Renal cortical epithelial cell (primary cell): ENCODE measurements at places on chromosomes 1 and 21. TPM values are rescaled to one million over a fixed set of nuclear protein-coding genes. Genes with fewer than 3 reads are reported as not detected.

DNA sequence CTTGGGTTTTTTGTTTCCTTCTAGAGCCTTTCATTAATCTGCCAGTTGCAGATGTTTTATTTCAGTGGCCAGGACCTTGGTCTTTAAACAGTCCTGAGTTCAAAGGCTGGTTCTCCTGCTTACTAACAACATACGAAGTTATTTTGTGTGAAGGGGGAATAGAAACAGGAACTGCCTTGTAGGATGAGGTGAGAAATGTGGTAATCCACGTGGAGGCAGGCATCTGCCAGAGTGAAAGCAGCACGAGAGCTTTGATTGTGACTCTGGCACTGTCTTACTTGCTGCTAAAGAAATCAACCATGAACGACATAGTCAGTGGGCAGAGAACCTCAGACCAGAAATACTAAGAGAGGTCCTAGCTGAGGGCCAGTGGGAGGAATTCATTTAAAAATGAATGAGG is 30.4 kb downstream of the TMEM63A start:
- DNase-seq: no peak

- DNase-seq: no peak
These were observed 147.4 kb downstream of the GDAP2 start for GRCh38 chr1:117782056-117782455.

DNA sequence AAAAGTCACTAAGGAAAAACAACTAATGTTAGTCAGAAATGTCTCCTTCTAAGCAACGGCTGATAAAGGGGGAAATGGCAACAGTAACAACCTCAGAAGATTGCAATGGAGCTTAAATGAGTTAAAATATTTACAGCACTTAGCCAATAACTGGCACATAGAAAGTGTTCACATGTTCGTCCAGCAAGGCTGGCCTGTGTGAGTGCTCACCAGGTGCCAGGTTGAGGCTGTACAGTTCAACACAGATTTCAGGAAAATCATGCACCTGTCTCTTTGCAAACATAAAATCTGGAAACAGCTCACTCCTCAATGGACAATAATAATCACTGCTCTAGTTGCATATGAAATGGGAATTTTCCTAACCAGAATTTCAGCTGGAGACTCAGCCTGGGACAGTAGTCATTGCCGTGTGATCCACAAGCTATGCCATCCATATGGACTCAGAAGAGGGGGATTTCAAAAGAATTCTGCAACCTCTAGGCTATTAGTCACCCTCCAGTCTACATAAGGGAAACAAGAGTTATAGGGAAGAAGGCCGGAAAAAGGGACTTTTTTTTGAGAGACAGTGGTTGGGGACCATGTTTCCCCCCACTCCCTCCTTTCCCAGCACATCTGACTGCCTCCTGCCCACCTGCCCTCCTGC is 68.6 kb downstream of the SYDE2 start:
- no peak for DNase-seq

PTAFR gene
- 2.5 and 14.2 TPM in 2 replicates for total RNA-seq

DNA sequence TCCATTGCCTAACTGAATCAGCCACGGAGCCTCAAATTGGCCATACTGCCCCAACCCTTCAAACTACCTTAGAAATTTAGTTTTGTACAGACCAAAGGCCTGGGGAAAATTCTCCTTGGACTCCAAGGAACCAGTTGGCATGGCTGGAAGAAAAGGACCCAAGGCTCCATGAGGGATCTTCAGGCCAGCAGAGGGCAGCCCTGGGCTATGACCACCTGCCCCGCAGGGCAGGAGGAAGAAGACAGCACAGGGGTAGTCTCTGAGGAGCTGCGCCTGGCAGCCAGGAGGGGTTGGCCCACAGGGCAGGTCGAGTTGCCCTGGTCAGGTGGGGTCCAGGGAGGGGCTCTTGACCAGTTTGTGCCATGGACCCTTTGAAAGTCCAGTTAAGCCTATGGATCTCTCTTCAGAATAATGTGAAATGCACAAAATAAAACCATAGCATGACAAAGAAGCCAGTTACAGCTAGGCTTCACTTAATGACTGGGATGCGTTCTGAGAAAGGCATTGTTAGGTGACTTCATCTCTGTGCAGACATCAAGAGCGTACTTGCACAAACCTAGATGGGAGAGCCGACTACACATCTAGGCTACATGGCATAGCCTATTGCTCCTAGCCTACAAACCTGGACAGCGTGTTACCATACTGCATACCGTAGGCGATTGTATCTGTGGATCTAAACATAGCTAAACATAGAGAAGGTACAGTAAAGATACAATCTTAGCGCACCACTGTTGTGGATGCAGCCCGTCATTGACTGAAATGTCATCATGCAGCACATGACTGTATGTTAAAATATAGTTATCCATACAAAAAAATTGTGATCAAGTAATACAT is 26.1 kb downstream of the CACNA1S start:
- peak; percentile 33 for DNase-seq

DNA sequence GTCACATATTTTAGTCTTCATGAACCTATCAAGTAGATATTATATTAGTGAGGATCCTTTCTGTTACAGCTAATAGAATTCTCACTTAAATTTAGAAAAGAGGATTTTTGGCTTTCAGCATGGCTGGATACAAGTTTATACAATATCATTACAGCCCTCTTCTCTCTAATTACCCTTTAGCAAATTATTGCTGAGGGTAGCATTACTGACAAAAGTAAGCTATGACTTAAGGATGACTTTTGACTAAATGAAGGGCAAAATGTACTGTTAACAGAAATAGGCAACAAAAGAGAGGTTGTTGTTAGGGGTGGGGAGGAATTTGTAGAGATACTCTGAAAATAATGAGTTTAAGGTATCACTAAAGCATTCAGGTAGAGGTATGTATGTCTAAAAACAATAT is 85.8 kb downstream of the FNBP1L start:
- DNase-seq: no peak

GRCh38 chr1:116365353-116365780 is 7.7 kb upstream of the ATP1A1 start:
- DNase-seq: no peak

DNA sequence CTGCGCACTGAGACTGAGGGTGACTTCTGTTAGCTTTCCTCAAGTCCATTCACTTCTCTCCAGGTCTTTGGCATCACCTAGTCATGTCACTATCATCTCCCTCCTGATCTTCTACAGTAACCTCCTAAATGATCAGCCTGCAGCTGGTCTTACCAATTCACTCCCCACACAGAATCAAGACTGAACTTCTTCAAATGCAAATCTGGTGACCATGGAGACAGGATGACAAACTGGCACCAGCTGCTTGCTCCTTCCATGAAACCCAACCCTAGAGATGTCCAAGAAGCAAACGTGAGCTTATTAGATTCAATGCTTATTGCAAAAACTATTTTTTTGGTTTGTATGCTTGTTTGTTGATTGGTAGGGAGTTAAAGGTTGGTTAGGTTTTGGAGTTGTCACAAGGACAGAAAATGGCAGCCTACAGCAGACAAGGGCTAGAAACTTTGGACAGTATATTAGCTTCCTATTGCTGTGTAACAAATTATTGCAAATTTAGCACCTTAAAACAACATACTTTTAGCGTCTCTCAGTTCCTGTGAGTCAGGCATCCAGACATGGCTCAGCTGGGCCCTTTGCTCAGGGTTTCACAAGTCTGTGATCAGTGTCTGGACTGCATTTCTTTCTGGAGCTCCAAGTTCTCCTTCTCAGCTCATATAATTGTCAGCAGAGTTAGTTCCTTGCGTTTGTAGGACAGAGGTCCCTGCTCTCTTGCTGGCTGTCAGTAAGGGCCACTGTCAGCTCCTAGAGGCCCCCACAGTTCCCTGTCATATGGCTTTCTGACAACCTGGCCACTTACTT is 53.3 kb upstream of the GJA8 start:
- peak; percentile 45 for DNase-seq

- no peak for DNase-seq
These were observed 42.0 kb downstream of the ACOT7 start for GRCh38 chr1:6351480-6352137.

DNA sequence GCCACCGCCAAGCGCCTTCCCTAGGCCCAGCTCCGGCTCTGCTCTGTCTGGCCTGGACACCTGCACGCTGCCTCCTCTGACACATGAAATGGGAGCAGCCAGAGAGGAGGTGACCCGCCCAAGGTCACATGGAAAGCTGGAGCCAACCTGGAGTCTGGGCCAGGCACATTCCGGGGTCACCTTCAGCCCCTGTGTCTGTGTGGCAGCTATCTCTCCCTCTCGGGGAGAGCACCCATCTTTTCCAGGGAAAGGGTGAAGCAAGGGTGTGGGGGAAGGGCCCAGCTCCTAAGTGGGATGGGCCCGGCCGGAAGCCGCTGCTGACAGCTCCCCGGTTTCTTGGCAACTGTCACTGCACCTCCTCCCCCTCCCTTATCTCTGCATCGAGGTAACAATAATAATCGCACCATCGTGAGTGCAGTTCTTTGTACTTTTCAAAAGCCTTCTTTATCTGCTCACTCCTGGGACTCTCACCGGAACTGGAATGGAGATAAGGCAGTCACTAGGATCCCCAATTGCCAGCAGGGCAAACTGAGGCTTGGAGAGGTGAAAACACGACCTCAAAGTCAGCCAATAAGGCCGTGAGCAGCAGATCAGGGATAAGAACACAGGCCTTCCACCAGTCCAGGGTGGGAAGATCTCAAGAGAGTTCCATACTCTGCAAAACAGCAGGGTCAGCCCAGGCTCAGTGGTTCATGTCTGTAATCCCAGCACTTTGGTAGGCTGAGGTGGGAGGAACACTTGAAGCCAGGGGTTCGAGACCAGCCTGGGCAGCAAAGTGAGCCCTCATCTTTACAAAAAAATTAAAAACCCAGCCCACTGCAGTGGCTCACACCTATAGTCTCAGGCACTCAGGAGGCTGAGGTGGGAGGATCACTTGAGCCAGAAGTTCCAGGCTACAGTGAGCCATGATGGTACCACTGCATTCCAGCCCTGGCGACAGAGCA is 36.9 kb downstream of the RAP1GAP start:
- no peak for DNase-seq

GRCh38 chr1:214604523-214604922 is 1.5 kb downstream of the CENPF start:
- peak; percentile 49 for DNase-seq

GRCh38 chr21:45572783-45573451 is 30.7 kb upstream of the SLC19A1 start:
- DNase-seq: no peak

GRCh38 chr1:180805316-180805715 is 107.4 kb upstream of the KIAA1614 start:
- DNase-seq: no peak

GRCh38 chr1:222210776-222211175 is 337.1 kb downstream of the HHIPL2 start:
- no peak for DNase-seq

TNNT2 gene
- 0.25 and 0.69 TPM in 2 replicates for total RNA-seq

ADGRL2 gene
- total RNA-seq: 41.2 and 117 TPM in 2 replicates

- DNase-seq: no peak
These were observed 273 bp downstream of the BMP8B start for GRCh38 chr1:39788426-39788757.

TESK2 gene
- total RNA-seq: 1.0 and 1.6 TPM in 2 replicates

GRCh38 chr1:37069406-37069805 is 35.1 kb upstream of the GRIK3 start:
- no peak for DNase-seq
